ENCODE measurements at places on chromosomes 11 and 22.

DNA sequence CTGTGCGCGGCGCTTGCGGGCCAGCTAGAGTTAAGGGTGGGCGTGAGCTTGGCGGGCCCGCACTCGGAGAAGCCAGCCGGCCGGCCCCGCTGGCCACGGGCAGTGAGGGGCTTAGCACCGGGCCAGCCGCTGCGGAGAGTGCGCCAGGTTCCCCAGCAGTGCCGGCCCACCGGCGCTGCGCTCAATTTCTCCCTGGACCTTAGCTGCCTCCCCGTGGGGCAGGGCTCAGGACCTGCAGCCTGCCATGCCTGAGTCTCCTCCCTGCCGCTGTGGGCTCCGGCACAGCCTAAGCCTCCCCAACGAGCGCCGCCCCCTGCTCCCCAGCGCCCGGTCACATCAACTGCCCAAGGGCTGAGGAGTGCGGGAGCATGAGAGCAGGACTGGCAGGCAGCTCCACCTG, 5.2 kb upstream of the PES1 start:
- DNase-seq = no peak

DNA sequence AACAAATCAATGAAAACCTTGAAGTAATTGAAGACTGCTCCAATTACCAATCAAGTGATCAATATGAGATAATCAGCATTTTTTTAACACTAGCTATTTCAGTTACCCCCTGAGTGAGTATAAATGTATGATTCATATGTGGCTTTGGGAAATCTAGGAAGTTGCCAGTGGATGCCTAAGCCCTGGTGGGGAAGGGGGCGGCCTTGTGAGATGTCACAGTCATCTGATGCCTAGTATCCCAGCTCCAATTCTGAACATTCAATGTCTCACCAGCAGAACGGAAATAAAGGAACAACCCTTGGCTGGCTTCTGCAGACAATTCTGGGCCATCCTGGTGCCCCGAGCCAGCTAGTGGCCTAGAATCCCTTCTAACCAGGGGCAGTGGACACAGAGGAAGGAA, 58.5 kb upstream of the TIMP3 start:
- DNase-seq = no peak

DNA sequence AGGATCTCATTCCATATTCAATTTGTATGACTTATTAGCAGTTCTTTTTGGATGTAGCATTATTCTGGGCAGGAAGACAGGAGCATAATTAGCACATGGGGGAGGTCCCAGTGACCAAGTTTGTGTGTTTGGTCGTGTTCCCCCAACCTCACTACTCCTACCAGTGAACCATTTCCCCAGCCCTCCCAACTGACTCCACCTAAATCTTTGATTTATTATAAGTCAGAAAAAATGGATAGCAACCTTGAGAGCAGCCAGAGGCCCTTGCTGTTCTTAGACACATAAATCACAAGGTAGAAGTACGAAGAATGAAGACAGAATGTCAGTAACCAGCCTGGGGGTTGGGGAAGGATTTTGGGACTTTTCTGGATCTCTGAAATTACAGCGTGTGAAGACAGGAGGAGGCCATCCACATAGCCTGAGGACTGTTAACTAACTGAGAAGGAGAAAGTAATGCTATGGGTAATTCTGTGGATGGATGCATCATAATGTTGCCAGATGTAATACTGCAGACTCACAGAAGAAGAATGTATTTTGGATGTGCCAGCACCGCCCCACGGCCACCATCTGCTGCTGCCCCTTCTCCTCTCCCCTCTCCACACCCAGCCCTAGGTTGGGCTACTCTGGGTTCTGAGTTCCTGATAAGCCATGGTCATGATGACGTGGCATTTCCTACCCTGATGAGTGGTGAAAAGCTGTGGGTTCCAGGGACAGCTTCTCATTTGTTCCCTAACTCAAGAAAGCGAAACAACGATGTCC, 124.3 kb upstream of the TTC12 start:
- DNase-seq = no peak

GRCh38 chr22:31540966-31541365, 44.6 kb downstream of the SFI1 start:
- no peak for DNase-seq

All from CD4-positive, alpha-beta memory T cell (primary cell).